ENCODE measurements at places on chromosomes 5 and 9.
A peak's percentile ranks its signal among the peaks of the same experiment; 100 is the strongest.

- DNase-seq, result no peak
These were observed 131.0 kb upstream of the BRINP1 start for GRCh38 chr9:119500072-119500771.

DNA sequence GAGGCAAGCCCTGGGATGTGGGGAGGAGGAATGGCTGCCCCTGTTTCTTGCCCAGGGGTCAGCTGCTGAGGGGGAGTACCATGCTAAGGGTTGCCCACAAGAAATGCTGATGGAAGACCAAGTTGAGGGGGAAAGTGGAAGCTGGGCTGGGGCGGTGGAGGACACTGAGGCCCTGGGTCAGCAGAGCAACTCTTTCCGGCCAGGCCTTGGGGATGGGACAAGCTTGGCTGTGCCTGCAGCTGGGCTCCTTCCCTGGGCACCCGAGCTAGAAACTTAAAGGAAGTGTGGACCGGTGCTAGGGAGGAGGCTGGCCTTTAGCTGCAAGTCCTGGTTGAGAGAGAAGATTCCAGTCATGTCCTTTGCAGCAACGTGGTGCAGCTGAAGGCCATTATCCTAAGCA lies 22.7 kb downstream of the CSF1R start:
- DNase-seq, result no peak

GRCh38 chr5:73861313-73861988 lies 235.5 kb downstream of the ARHGEF28 start:
- no peak for DNase-seq

DNA sequence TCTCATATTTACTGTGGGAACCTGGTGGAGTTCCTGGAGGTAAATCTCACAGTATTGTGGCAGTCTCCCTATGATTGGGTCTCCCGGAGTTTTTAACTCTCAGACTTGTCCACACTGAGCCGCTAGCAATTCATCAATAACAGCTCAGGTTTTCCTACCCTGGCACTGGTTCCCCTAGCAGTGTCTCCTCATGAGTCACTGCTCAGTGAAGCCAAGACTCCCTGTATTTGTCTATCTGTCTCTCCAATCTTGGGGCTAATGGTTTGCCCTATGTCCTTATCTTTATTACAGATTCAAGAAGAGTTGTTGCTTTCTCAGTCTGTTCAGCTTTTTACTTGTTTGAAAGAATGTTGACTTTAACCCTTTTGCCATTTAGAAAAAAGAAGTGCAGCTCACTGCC lies 176.7 kb upstream of the FGF10 start:
- no peak for DNase-seq

- DNase-seq, result no peak
These were observed 4.9 kb downstream of the FBXO38 start for GRCh38 chr5:148388696-148389095.

DNA sequence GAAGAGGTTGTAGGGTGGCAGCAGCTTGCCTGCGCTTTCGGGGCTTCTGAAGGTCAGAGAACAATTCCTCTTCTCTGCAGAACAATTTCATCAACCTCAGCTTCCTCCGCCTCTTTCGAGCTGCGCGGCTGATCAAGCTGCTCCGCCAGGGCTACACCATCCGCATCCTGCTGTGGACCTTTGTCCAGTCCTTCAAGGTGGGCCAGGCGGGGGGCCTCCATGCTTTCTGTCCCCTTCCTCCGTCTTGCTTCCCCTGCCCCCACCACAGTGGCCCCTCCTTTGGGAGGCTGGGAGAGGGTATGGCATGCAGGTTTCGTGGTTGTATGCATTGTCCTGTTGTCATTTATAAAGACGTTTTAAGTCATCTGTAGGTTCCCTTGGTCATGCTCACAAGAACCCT lies 195.8 kb downstream of the CACNA1B start:
- DNase-seq, result no peak

DNA sequence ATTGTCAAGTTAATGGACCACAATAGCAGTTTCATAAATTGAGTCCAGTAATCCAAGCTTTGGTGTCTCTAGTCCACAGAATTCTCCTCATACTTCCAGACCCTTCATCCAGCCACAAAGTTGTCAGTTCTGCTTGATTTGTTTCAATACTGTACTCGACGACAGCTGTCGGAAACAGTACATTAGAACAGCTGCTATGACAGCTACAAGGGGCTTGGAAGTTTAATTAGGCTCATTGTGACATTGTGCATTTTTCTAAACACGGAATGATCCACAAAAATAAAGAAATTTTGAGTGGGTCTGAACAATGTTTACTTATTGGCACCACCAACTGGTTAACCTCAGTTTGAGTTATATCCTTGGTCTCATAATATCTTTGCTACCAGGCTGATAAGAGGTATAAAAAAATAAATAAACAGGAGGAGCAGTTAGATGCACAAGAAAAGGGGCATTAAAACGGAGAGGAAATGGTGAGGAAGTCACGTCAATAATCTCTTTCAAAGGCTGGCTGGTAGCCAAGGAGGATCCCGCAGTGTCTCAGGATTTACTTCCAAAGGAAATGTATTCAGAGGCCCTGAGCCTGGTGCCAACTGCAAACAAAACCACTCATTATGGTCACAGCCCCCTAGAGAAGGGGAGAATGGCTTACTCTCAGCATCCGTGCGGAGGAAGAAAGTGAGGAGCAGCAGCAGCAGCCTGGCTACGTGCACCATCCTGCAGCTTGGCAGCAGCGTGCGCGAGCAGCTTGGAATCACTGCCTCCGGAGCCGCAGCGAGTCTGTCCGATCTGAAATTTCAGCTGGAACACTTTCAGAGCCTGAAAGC lies 933.8 kb upstream of the DMAC1 start:
- no peak for DNase-seq

DNA sequence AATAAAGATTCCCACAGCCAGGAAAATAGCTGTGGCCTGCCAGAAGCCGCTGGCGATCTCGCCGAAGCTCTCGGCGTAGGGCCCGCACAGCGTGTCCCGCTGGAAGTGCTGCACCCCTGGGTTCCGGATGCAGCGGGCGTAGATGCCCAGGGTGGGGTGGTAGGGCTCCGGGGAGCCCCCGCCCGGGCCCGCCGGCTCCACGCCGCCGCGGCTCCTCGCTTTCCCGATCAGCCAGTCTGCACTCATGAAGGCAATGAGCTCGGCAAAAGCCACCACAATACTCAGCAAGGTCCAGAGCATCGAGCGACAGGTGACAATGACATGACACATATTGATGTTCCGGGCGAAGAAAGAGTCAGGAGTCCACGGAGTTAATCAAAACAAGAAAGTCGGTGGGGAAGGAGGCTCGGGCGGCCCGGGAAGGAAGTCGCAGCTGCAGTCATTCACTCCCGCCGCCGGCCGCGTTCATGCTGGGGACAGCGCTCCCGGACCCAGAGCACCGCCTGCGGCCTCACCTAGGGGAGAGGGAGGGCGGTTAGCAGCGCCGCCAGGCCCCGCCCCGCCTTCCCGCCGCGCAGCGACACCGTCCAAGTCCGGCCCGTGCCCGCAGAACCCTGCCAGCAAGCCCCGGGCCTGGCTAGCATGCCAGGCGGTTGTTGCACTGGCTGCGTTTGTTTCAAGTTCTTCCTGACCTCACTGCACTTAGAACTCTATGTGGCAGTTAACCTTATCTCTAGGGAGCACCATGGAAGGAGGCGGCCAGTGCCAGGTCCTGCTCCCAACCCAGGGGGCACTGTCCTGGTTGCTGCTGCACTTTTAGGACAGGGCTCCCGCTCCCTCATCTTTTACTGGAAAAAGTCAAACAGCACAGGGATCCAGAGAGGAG lies 138.4 kb downstream of the LHFPL2 start:
- DNase-seq, result no peak

DNA sequence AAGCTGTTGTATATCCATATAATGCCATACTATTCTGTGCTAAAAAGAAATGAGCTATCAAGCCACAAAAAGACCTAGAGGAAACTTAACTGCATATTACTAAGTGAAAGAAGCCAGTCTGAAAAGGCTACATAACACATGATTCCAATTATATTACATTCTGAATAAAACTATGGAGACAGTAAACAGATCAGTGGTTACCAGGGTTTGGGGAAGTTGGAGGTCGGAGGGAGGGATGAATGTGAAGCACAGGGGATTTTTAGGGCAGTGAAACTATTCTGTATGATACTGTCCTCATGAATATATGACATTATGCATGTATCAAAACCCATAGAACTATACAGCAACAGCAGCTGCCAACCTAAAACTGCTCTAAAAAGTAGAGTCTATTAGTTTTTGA lies 5.6 kb upstream of the RFK start:
- no peak for DNase-seq

DNA sequence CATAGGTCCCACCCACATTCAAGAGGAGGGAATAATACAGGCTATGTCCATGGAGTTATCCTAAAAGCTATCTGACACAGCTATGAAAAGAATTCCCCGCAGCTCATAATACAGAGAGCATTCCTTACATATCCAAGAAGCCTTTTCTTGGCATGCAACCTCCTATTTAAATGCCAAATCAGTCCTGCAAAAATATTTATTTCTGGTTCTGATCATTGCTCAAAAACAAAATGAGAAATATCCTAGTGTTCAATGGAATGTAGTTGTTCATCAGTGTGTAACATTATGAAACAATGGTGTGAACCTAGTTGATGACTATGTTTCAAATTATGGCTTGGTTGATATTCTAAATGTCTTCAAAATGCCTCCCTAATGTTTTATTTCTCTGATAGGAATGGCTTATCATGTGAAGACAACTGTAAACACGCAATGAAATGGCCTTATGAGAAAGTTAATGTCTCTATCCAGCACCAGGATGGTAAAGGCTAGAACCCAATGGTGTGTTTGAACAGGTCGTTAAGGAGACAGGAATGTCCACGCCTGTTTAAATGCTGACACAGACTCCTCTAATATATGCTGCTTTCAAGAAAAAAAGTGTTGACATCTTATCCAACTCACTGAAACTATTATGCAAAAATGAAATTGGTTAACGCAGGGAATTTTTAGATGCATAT lies 126.7 kb upstream of the CDH6 start:
- DNase-seq, result no peak

DNA sequence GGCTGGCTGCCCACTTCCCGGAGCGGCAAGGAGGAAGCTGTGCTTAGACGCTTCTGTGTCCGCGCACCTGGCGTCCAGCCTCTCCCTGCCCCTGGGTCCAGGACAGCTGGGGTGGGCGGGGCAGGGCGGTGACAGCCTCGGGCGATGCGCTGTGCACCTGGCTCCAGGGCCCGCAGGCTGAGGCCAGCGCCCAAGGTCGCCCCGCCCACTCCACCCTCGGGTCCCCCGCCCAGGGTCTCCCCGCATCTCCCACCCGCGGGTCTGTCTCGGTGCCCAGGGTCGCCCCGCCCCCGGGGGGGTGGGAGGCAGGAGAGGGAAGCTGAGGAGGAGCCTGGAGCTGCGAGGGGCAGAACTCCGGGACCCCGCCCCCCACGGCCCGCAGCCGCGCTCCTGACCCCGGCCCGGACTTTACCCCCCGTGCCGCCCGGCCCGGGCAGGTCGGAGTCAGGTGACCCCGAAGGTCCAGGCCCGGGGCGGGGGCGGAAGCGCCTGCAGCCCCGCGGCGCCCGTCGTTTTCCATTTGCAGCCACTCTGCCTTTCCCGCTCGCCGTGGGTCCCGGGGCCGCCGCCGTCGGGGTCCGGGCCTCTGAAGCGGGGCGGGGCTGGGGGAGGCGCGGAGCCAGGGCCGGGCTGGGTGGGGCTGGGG lies at the start of gene ENTPD8:
ENTPD8 (minus strand) TSS at position 69 of the 646 bp plus-strand sequence. CDS start 3,072 bp downstream, outside the sequence.
- no peak for DNase-seq

- no peak for DNase-seq
These were observed 37.2 kb downstream of the SAR1B start for GRCh38 chr5:134595458-134595838.

- peak; percentile 48 for DNase-seq
These were observed 38.1 kb upstream of the ZCCHC7 start for GRCh38 chr9:37082214-37082765.

DNA sequence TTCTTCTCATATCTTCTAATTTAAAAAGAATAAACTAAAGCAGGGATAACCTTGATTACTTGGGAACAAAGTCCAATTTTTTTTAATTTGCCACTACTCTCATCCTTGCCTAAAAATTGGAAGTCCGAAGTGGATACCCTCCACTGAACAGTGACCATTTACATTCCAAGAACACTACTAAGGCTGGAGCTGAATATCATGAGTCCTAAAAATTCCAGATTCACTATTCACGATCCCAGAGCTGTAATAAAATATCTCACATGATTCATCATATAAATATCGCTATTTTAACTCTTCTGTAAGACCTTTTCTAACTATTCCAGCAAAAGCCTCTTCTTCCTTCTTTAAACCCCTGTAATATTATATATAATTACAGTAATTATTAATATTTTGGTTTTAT lies 57.4 kb downstream of the ATPSCKMT start:
- DNase-seq, result no peak

DNA sequence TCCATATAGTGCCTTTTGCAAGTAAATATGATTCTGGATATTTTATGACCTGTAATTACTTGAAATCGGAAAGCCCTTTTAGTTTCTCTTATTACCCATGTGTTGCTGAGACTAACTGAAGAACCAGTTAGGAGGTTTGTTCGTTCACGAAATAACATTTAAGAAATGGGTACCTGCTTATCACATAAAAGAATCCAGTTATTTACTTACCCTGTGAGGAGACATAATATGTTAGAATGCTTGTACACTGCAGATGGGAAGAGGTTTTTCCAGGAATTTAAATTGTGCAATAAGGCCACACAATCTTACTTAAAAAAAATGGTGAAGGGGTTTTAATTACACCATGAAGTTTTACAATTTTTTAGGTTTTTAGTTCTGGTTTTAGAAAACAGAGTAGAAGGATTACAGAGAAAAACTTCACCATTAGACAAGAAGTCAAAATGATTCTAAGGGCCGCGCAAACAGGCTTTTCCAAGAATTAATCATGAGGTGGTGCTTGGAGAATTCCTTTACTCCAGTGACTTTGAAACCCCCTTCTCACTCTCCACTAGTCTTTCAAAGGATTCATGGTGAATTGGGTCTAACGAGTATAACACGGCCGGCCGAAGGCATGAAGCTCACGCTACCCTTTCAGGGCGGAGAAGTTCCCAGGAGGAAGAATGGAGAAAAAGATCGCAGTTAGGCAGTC lies 1.1 kb upstream of the PTGER4 start:
- no peak for DNase-seq

GRCh38 chr5:54867310-54867944 lies 118.0 kb downstream of the ESM1 start:
- DNase-seq, result peak; percentile 58

- peak; percentile 91 for DNase-seq
These were observed 247.2 kb downstream of the KIF4B start for GRCh38 chr5:155260798-155261197.

DNA sequence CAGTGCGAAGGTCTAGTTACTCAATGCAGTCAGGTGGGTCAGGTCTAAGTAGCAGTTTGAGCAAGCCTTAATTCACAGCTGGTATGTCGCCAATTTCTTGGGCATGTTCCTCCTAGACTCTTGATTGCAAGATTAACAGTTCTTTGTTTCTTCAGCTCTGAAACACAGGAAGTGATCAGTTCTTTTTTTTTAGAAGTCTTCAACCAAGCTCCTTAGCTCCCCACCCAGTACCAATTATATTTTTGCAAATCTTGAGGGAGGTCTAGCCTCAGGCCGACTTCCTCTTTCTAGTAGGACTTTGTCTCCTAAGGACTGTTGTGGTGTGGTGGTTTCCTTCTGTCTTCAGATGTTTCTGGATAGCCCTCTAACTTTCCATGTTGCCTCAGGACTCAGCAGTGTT lies 2054.2 kb downstream of the MAT2B start:
- peak; percentile 4 for DNase-seq
